CD14-positive monocyte (primary cell): ENCODE measurements at places on chromosomes 1 and 21.

GRCh38 chr1:115850937-115851336 is 10.0 kb upstream of the NHLH2 start:
- DNase-seq: no peak

DNA sequence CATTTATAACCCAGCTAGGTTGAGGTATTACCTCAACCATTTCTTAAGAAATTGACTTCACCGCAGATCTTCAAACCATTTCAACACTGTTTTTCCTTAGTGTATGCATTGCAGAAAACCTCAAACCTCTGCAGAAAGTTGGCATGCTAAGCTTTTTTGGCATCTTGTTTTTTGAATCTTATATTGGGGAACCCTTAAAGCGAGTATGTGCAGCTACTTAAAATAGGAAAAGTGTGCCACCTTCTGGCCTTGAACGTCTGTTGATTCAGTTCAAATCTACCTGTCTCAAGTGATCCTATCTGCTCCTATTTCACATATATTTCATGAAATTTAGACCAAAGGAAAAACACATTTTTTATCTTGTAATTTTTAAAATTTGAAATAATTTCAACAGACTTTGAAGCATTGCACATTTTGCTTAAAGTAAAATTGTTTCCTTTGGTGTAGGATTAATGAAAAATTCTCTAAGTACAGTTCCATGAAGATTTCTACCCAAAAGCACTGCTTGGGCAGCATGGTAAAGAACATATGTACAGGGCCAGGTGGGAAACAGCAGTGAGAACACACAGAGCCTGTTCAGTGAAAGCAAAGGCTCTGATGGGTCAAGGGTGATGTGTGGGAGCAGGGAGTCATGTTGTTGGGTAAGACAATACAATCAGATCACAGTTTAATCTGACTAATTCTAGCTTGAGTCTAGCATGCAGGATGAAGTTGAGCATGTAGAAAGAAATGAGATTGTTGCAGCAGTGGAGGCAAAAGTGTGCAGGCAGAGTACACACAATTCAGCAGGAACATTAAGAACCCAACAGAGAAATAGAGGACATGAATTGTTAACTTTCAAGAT is 17.2 kb downstream of the HENMT1 start:
- DNase-seq: peak; percentile 52

DNA sequence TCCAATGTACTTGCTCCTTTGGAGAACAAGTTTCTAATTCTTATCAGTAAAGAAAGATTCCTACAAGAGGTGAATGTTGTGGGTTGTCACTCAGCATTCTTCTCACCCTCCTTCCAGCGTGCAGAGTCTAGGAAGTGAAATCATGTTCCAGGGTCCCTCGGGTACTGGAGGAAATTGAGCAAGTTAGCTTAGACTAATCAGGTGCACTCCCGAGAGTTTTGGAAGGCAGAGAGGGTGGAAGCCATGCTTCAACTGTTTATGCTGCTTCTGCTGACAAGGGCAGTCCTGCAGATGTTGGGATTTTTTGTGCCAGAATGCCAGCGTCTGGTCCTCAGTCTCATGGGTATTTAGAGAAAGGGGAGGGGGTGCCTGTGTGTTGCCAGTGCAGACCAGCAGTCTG is 5.3 kb upstream of the C1orf115 start:
- no peak for DNase-seq

DNA sequence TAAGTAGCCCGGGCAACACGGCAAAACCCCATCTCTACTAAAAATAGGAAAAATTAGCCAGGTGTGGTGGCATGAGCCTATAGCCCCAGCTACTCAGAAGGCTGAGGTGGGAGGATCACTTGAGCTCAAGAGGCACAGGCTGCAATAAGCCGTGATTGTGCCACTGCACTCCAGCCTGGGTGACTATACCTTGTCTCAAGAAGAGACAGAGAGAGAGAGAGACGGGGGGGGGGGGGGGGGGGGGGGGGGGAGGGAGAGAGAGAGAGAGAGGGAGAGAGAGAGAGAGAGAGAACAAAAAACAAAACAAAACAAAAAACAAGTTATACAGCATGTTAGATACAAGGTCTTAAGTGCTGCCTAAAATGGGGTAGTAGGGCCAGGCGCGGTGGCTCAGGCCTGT is 77.8 kb upstream of the ZNF281 start:
- DNase-seq: no peak

DNA sequence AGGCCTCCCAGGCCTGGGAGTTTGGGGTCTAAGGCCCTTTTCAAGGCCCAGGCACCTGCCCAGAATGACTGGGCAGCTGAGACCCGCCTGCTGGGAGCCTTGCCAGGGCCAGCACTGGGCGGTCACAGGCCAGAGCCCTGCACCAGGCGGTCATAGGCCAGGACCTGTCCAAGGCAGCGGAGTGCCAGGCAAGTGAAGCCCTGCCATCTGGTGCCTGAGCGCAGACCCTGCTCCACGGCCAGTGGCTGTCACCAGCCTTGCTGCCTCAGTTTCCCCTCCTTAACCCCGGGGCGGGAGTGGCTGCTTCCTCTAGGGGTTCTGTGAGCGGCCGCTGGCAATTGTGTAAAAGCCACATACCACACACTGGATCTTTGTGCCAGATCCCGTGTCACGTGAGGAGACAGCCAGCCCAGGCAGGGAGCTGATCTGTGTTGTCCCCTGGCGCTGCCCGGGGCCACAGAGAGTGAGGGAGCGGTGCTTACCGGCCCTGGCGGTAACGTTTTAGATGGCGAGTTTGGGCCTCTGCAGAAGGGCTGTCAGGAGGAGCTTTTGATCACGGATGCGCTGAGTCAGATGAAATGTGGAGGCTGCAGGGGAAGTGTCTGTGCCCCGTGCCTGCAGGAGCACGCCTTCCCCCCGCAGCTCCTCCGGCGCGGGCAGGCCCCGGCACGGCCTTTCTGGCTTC is 4.6 kb downstream of the COL18A1 start:
- DNase-seq: no peak

DNA sequence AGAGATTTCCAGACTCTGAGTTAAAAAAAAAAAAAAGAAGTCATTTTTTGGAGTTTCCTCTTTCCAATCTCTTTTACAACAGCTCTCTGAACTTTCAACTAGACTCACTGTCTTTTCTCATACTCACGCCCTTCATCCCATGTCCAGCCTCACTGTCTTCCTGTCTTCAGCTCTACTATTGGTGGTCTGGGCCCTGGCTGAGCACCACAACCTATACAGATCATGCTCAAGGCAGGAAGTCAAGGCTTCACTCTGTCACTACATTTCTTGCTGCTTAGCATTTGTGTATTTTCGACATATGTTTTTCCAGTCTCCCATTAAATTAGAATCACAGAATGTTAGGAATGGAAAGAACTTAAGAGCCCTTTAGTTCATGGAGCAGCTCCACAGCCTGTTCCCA is 106.4 kb upstream of the PPP2R5A start:
- DNase-seq: no peak

- no peak for DNase-seq
Measured at GRCh38 chr1:44545961-44546360, 128.3 kb downstream of the TMEM53 start.

DNA sequence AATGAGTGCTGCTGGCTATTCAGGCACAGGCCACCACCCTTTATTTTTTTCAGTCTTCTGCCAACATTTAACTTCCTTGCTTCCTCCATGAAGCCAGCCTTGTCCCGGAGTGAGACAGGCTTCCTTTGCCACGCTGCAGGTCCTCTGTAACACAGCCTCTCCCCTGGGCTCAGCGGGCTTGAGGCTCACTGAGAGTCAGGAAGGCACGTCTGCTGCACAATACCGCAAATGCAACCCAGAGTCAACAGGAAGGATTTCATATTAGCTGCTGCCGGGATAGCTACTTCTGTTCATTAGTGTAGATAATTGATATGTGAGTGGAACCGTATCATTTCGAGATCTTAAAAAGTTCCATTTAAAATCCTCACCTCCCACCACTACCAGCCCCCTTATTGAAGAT is 22.5 kb downstream of the MYOG start:
- no peak for DNase-seq

GRCh38 chr1:202122639-202123335 is at the start of gene GPR37L1:
Gene GPR37L1 (plus strand): TSS chr1:202122917. CDS start chr1:202122964, 47 bp downstream.
- DNase-seq: no peak

- DNase-seq: peak; percentile 47
Measured at GRCh38 chr21:41709965-41710822, 56.7 kb downstream of the RIPK4 start.

GRCh38 chr1:14392859-14393365 is 205.6 kb upstream of the KAZN start:
- DNase-seq: no peak

- no peak for DNase-seq
Measured at GRCh38 chr1:43048601-43049011, 89.9 kb upstream of the SLC2A1 start.

- no peak for DNase-seq
Measured at GRCh38 chr1:234765672-234766071, 155.7 kb upstream of the IRF2BP2 start.

DNA sequence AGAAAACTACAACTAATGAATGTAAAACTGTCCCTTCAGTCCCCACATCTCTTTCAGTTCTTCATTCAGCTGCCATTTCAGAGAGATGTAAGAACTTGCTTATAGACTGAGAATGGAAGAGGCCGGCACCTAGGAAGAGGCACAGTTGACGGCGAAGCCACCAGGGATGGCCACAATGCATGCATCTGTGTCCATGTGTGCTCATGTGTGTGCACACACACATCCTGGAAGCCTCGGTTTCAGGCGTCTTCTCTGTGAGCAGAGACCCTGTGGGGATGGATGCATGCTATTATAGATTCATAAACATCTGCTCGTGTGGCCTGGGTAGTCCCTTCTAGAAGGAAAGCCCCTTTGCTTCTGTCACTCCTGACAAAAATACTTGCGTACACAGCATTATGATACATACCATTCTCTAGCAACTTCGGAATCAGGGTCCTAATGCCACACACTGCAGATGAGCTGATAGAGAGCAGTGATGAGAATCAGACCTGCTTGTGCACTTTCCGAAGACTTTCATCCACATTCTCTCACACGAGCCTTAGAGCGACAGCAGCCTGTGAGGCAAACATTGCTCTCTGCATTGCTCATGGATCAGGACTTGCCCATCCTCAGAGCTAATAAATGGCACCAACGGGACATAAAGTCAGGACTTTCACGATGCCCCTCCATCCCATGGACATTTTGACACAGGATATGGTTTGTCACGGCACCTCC is 12.4 kb upstream of the GPR61 start:
- DNase-seq: no peak

DNA sequence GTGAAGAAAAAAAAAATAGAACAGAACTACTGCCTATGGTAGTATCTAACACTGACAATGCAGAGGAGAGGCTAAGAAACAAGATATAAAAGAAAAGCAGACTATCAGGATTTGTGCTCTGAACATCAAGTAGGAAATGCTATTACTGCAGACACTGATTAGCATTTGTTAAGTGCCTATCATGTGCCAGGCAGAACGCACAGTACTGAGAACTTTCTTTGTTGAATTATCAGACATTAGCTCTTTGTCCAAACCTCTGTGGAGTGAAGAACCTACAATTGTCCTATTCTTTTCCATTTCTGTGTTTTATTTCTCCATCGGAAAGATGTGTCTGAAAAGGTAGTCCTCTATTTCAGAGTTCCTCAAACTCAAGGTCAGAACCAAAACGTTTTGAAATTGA is 30.5 kb upstream of the DISP1 start:
- DNase-seq: no peak

- DNase-seq: no peak
Measured at GRCh38 chr1:198552668-198553416, 12.4 kb upstream of the ATP6V1G3 start.

DNA sequence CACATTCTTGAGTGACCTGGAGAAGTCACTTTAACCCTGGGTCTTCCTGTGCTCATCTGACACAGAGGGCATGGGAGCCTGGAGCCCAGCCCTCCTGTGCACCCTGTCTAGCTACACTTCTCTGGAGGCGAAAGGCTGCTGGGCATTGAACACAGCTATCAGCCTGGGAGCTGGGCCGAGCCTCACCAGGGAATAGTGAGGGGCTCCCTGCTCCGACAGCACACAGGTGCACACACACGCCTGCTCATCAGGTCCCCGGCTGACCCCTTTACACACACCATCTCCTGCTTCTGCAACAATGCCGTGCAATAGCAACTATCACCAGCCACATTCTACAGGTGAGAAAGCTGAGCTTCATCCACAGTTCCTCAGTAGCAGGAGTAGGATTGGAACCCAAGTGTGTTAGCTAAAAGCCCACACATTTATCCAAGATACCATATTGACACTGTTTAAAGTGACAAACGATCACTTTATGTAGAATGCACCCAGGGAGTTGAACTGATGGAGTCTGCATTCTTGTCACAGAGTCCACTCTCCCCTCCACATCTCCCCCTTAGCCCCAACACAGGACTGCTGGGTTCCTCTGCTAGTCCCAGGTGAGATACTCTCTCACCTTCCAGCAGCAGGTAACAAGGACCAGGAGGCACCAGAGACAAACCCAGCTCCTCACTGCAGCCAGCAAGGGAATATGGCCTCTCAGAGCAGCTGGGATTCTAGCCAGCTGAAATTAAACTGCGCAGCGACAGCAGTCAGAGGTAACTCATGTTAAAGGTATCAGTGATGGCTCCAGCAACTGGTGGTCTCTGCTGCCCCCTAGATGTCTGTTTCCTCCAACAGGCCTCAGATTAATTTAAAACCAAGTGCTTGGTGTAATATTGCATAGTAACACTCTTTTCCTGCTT is 18.3 kb upstream of the CAPN8 start:
- DNase-seq: no peak
